ENCODE measurements at places on chromosomes 7 and 10. TPM values are rescaled to one million over a fixed set of nuclear protein-coding genes. Genes with fewer than 3 reads are reported as not detected.

CALHM1 gene
- not detected for total RNA-seq

GIMAP5 gene
- 25.6 TPM for total RNA-seq

MAGI2 gene
- total RNA-seq, result 37.4 TPM

AUTS2 gene
- 87.7 TPM for total RNA-seq

GUSB gene
- 27.4 TPM for total RNA-seq

SH2B2 gene
- total RNA-seq, result 1.8 TPM

GRK5 gene
- total RNA-seq, result 23.8 TPM

LRMDA gene
- total RNA-seq, result 17.7 TPM

NFKB2 gene
- total RNA-seq, result 11.3 TPM

FOXL3 gene
- not detected for total RNA-seq

PRLHR gene
- 0.48 TPM for total RNA-seq

UNCX gene
- not detected for total RNA-seq

AKR1C2 gene
- total RNA-seq, result 19.7 TPM

UROS gene
- 45.6 TPM for total RNA-seq

ZNF488 gene
- total RNA-seq, result 0.63 TPM

MPP7 gene
- 31.2 TPM for total RNA-seq

CALHM3 gene
- total RNA-seq, result not detected

ASZ1 gene
- total RNA-seq, result not detected

All from urinary bladder (tissue), 4 donors.